Progenitor cell of endocrine pancreas (in vitro differentiated cells): ENCODE measurements at places on chromosomes 4 and X. TPM values are rescaled to one million over a fixed set of nuclear protein-coding genes. Genes with fewer than 3 reads are reported as not detected.

DNA sequence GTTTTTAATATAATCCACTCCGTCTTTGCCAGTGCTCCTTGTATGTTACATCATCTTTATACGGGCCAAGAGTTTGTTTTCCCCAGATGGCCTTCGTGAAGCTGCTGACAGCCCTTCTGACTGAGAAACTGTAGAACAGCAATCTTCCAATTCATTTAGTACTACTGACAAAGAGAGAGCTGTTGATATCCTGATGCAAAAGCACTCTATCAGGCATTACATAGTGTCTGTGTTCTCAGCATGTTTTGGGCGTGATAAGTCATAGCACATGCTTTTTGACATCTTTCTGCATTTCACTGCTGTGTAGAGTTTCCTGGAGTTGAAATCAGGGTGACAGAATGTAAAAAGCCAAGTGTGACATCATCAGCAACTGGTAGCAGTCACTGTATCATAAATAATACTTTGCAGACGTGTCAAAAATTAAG, 746.3 kb upstream of the FAM241A start:
- no peaks in the 10 kb centered on the region for H3K36me3 ChIP-seq
- no peak for DNase-seq
- no peak overlapping the region for H3K27ac ChIP-seq
- H3K4me1 ChIP-seq: no peaks in the 10 kb centered on the region
- H3K27me3 ChIP-seq: no peaks in the 10 kb centered on the region
- no peak overlapping the region for H3K4me3 ChIP-seq

- H3K36me3 ChIP-seq: peaks cover 20% of the 10 kb centered on the region
- H3K27me3 ChIP-seq: no peaks in the 10 kb centered on the region
Observed at GRCh38 chrX:31132821-31133241, 61.0 kb upstream of the FTHL17 start.

- no peaks in the 10 kb centered on the region for H3K4me1 ChIP-seq
- H3K27me3 ChIP-seq: no peaks in the 10 kb centered on the region
- H3K36me3 ChIP-seq: no peaks in the 10 kb centered on the region
- H3K27ac ChIP-seq: no peak overlapping the region
Observed at GRCh38 chr4:10267066-10267465, 150.5 kb upstream of the WDR1 start.

- peaks cover 27% of the 10 kb centered on the region for H3K36me3 ChIP-seq
- peaks cover 17% of the 10 kb centered on the region for H3K4me1 ChIP-seq
- no peak for DNase-seq
- no peak overlapping the region for H3K27ac ChIP-seq
- no peaks in the 10 kb centered on the region for H3K27me3 ChIP-seq
- H3K4me3 ChIP-seq: no peak overlapping the region
Observed at GRCh38 chrX:47224266-47224895, 5.9 kb downstream of the CDK16 start.

- H3K36me3 ChIP-seq: no peaks in the 10 kb centered on the region
- H3K27ac ChIP-seq: no peak overlapping the region
- DNase-seq: no peak
- peaks cover 1% of the 10 kb centered on the region for H3K4me1 ChIP-seq
Observed at GRCh38 chr4:171308661-171309060, 504.5 kb upstream of the GALNTL6 start.

Gene AMER1
- 12.6 and 12.9 TPM in 2 replicates for total RNA-seq

Gene ATP1B4
- not detected in 2 replicates for total RNA-seq
